Fibroblast of skin of scalp (primary cell): ENCODE measurements at places on chromosomes 1 and 21.
A peak's percentile ranks its signal among the peaks of the same experiment; 100 is the strongest.

DNA sequence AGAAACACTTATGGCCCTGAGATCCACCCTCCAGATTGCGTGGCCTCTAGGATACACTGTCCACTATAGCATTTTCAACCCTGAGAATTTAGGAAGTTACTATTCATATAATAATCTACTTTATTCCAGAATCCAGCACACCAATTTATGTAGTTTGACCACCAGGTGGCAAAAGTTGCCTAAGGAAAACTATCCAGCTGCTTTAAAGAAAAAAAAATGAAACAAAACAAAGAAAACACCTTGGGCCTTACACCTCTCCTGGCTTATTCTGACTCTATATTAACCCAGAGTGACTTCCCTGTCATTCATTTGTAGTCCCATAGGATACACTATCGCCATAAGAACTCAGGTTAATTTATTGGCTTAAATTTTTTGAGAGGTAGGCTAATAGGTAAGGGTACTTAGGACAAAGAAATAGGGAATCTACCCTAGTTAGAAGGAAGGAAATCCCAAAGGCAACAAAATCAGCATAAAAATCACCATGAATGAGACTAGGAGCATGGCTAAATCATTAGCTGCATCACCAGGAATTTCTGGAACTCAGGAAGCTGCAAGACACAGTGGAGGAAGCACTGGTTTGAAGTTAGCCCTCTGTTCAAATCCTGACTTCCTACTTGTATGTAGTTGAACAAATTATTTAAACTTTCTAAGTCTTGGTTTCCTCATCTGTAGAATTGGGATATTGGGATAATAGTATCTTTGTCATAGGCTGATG is 107.5 kb downstream of the SPAG17 start:
- DNase-seq, result peak; percentile 47

- no peak for DNase-seq
Observed at GRCh38 chr1:222739465-222739864, 2.5 kb downstream of the FAM177B start.

DNA sequence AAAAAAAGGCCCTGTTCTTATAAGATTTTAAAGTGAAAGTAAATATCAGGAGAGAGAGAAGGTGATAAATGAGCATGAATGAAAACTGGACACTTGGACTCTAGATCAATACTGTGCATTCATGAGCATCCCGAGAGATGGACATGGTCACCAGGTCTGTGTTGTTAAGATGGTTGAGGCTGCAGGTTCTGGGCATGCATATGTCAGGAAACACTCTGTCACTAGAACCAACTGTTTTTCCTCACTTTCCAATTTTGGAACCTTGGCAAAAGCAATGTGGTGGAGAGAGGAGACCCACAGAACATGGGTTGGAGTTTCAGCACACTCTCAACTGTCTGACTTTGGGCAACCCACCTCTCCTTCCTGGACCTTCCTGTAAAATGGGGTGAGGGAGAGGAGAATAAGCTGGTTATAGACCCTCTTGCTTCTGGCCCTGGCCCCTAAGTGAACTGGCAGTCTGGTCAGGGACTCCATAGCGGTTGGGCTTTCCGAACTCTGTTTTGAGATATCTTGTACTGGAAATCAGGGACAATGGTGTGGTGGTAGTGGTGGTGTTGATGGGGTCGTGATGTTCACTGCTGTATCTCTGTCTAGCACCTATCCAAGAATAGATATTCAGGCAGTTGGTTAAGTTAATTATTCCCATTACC is 4.2 kb downstream of the MAN1C1 start:
- DNase-seq, result no peak

GRCh38 chr1:66374148-66374547 is 159.8 kb upstream of the SGIP1 start:
- no peak for DNase-seq

DNA sequence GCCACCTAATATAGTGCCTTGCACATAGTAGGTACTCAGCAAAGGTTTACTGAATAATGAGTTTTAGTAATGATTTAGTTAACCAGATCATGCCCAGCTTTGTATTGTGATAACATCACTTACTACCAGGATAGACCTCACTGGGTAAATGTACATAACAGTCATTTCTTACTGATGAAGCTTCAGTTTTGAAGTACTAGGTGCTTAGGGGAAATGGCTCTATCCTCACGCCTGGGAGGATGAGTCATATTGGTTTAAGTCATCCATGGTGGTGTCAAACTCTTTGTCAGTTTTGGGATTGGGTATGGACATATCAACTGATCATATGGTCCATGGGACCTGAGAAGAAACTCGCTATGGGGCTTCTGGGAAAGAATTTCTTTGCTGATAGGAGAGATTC is 90.6 kb upstream of the USP24 start:
- DNase-seq, result peak; percentile 50

GRCh38 chr1:65724151-65724550 is 68.5 kb upstream of the PDE4B start:
- no peak for DNase-seq

- DNase-seq, result no peak
Observed at GRCh38 chr1:235021321-235021720, 107.3 kb downstream of the TOMM20 start.

- peak; percentile 29 for DNase-seq
Observed at GRCh38 chr1:241702442-241703373, 50.6 kb downstream of the WDR64 start.

- peak; percentile 97 for DNase-seq
Observed at GRCh38 chr1:111690306-111690617, 48.9 kb downstream of the INKA2 start.
